ENCODE measurements at places on chromosomes 16 and 17.

GRCh38 chr17:9021992-9022572 lies 772 bp downstream of the NTN1 start:
- no peak for DNase-seq

- no peak for DNase-seq
These were observed 14.0 kb downstream of the ERN1 start for GRCh38 chr17:64115822-64116534.

GRCh38 chr17:19365833-19366636 lies 3.5 kb upstream of the B9D1 start:
- no peak for DNase-seq

GRCh38 chr16:49944221-49944620 lies 80.8 kb upstream of the CNEP1R1 start:
- no peak for DNase-seq

GRCh38 chr17:28899212-28899815 lies 1.8 kb upstream of the FLOT2 start:
- no peak for DNase-seq

- no peak for DNase-seq
These were observed 36.1 kb upstream of the SLC25A19 start for GRCh38 chr17:75325348-75325747.

- no peak for DNase-seq
These were observed 280.3 kb upstream of the FOXF1 start for GRCh38 chr16:86229866-86230656.

GRCh38 chr17:65434878-65435277 lies 126.6 kb downstream of the AXIN2 start:
- DNase-seq: no peak

DNA sequence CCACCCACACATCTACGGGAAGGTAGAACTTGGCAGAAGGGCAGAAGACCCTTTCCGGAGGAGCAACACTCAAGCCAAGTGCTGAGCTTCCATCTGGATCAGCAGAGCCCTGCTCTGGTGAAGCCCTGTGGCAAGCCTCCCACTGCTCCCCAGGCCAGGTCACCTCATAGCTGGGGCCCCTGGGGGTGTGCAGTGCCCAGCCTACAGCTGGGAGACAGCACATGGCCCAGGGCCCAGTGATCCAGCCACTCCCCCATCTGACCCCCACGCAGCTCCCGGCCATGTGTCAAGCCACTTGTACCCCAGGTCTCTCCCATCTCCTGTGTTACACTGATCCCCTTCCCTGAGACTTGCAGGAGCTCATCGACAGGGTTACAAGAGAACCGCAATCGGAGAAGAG lies 95.7 kb downstream of the RBFOX3 start:
- DNase-seq: no peak

- no peak for DNase-seq
These were observed 270.8 kb downstream of the CBLN1 start for GRCh38 chr16:49010879-49011278.

DNA sequence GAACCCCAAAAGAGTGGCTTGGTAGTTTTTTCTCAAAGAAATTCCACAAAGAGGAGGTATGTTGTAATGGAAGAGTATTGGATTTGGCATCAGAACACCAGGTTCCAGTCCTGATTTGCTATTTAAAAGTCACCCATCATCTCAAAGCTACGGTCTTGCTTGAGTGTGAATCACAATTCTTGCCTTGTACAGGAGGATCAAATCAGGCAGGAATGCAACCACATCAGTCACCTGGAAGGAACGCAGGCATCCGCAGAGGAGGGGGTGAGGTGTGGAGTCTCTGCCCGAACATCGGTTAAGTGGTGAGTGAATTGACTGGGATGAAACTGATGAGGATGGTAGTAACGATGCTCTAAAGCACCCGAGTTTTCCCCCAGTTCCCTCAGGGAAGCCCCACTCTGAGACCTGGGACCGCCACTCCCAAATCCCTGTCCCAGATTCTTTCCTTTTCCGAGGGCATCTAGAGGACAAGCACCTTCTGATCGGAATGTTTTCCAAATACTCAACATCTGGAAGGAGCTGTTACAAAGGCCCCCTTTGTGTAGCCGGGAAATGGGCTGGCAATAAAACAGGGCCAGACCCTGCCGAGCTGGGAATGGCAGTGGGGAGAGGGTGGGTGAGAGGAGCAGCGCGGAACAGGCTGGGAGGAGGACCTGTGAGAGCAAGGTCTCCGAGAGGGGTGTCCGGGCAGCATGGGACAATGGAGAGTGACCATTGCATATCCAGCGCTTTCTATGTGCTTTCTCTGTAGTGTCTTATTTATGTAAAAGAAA lies 469.6 kb downstream of the SLC39A11 start:
- no peak for DNase-seq

DNA sequence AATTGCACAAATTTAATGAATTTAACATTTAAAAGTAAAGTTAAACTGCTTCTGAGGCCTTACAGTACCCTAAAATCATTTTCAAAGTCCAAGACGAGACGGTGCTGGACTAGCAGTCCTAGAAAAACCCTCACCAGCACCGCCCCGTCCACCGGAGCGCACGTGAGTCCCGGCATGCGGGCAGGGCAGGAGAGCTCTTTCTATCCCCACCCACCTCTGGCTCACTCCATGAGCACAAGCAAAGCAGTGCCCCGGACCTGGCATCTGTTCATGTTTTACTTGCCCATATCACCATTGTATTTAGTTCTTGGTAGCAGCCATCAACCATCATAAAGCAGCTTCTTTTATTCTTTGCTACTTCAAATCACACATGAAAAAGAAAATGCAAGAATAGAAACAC lies 41.7 kb downstream of the ANKRD11 start:
- DNase-seq: no peak

DNA sequence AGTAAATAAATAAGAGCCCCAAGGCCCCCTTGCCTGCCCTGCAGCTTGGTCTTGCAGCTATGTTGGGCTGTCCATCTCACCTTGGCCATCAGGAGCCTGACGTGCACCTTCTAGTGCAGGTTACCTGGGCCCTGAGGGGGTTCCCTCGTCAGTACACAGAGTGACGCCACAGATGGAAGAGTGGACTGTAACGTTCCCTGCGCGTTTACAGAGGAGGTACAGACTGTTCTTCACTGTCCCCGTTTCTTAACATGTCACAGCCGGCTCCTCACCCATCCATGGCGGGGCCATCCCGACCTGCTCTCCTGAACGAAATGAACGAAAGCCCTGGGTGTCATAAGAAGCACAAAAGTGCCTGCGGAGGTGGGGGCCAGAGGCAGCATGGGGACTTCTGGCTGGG lies 15.9 kb upstream of the FASN start:
- DNase-seq: no peak

GRCh38 chr16:54417384-54417783 lies 130.8 kb upstream of the IRX3 start:
- no peak for DNase-seq

DNA sequence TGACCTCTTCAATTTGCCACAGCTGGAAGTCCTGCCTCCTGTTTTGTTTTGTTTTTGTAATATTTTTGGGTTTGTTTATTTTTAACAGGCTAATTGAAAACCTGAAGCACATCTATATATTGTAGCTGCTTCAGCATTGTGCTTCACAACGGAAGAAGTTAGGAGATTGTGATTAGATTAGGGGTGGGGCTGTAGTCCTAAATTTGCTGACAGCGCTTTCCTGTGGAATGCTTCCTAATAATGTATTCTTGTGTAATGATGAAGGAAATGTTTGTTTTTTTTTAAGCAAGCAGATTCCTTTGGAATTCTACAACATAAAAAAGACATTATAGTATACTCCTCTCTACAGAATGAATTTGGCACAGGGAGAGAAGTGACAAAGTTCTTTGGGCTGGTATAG lies 70.1 kb downstream of the NLK start:
- DNase-seq: no peak

GRCh38 chr17:16314859-16315258 lies 38.4 kb downstream of the CENPV start:
- DNase-seq: no peak

- DNase-seq: no peak
These were observed 170.5 kb downstream of the C16orf95 start for GRCh38 chr16:87146676-87147075.

- no peak for DNase-seq
These were observed at the start of gene ESRP2 for GRCh38 chr16:68235887-68236136. ESRP2 (minus strand) TSS chr16:68236127; CDS start chr16:68236045, 82 bp downstream.

- DNase-seq: no peak
These were observed 9.6 kb downstream of the PMM2 start for GRCh38 chr16:8807189-8807588.

DNA sequence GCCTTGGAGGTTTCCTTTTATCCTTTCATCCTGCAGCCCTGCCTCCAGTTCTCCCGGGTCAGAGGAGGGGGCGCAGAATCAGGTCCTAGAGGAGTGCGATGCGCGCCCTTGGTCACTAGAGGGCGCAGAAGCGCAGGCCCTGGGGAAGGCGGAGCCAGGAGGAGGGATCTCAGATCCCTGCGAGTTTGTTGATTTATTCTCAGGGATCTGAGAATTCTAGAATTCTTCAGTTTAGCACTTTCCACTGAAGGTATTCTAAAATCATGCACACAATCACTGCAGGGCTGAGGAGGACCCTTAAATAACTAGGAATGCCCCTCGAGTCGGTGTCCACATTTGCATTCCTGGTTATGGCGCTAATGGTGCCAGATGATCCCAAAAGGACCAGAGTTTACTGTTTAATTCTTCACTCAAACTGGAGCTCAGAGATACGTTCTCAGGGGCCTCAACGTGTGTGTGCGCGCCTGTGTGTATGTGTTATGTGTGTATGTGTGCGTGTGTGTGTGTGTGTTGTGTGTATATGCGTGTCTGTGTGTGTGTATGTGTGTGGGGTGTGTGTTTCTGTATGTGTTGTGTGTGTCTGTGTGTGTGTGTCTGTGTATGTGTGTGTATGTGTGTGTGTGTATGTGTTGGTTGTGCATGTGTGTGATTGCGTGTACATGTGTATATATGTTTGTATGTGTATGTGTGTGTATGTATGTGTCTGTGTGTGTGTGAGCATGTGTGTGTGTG lies 6.9 kb upstream of the ELAC2 start:
- peak; percentile 80 for DNase-seq

- no peak for DNase-seq
These were observed 83.7 kb downstream of the SSH2 start for GRCh38 chr17:29846298-29846697.

GRCh38 chr16:74652249-74652648 lies 14.4 kb downstream of the RFWD3 start:
- no peak for DNase-seq
